ENCODE measurements at places on chromosomes 6 and 20.

DNA sequence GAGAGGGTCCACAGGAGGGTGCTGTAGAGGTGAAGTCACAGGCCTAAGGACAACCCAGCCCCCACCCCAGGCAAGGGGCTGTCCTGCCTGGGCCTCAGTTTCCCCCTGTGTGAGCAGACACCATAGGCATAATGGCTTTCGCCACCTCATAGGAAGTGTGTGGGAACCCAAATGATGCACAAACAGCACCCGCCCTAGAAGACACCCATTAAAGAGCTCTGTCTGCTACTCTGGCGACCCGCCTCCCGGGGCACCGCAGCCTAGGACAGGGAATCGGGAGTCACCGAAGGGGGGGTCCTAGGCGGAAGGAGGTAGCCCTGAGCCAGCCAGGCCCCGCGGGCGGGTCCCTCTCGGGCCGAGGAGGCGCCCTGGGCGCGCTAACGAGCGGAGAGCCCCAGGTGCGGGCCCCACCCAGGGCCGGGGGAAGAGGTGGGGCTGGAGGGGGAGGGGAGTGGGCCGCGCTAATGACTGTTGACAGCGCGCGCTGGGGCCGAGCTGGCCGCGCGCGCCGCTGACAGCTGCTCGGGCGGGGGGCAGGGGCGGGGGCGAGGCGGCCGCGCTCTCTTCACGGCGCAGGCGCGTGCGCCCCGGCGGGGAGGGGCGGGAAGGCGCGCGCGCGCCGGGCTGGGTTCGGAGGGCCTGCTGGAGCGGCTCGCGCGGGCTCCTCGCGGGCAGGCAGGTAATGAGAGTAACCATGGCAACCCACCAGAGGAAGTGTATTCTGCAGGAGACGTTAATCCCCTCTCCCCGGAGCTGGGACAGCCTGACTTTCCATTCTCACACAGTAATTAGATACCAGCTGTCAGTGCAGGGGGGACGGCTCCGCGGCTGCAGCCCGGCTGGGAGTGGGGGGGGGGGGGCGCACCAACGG lies 48.9 kb downstream of the NOL4L start:
- peak; percentile 92 for DNase-seq

- no peak for DNase-seq
Measured at GRCh38 chr20:57396984-57397692, 5.9 kb downstream of the RBM38 start.

GRCh38 chr6:19297880-19298279 lies 539.3 kb upstream of the ID4 start:
- no peak for DNase-seq

DNA sequence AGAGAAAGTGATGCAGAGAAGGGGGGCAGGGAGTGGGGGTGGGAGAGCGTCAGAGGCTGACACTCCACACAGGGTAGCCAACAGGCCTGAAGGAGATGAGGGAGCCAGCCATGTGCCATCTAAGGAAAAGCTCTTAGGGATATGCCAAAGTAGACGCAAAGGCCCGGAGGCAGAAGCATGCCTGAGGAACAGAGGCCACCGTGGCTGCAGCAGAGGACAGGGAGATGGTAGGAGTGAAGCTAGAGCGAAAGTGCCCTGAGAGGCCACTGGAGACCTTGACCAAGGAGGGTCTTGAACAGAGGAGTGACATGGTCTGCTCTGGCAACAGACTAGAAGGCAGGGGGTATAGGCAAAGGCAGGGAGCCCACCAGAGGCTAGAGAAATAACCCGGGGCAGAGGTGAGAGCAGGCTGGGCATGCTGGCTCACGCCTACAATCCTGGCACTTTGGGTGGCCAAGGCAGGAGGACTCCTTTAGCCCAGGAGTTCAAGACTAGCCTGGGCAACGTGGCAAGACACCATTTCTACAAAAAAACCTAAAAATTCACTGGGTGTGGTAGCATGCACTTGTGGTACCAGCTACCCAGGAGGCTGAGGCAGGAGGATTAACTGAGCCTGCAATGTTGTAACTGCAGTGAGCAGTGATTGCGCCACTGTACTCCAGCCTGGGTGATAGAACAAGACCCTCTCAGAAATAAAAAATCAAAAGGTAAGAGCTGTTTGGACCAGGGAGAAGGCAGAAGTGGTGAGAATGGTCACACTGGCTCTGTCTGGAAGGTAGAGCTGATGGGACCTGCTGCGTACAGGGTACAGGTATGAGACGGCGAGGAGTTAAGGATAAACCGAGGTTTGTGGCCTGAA lies 6.3 kb downstream of the RRBP1 start:
- no peak for DNase-seq

DNA sequence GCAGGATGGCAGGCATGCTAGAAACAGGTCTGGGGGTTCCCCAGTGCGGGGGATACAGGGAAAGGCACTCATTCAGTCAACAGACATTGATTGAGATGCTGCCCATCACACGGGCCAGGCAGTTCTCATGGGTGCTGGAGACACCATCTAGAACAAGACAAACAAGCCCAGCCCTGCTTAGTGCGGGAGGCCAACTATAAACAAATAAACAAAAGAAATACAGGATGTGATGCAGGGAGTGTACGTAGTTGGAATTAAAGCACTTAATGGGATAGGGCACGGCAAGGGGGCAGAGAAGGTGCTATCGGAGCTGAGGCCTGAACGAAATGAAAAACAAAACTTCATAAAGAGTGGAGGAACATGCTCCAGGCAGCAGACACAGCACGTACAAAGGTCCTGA lies 169.3 kb downstream of the PREX1 start:
- DNase-seq: no peak

All from activated CD8-positive, alpha-beta T cell treated with anti-CD3 and anti-CD28 coated beads, Interleukin-2, amount 10 ng/mL, durations not matched to agents 7 days and 5 days (primary cell).